ENCODE measurements at places on chromosomes 1 and 21. TPM values are rescaled to one million over a fixed set of nuclear protein-coding genes. Genes with fewer than 3 reads are reported as not detected.

DNA sequence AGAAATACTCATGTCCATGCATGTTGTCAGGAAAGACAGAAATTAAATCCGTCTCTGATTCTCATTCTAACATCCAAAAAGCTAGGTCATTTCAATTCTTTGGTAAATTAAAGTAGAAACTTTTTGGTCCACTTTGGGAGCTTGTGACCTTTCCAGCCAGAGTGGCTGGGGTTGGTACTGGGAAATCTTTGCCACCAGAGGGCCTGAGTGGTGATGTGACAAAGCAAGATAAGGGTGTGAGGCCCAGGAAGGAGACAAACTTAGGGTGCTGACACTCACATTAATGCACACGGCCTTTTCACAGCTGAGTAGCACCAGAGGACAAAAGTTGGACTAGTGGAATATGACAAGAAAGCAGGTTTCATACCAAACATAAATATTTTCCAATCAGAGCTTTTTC lies 144.3 kb downstream of the DNM3 start:
- no peaks in the 10 kb centered on the region for H3K4me1 ChIP-seq
- no peak overlapping the region for H3K27ac ChIP-seq
- H3K36me3 ChIP-seq, result no peaks in the 10 kb centered on the region
- no peaks in the 10 kb centered on the region for H3K27me3 ChIP-seq
- H3K4me3 ChIP-seq, result no peak overlapping the region

DNA sequence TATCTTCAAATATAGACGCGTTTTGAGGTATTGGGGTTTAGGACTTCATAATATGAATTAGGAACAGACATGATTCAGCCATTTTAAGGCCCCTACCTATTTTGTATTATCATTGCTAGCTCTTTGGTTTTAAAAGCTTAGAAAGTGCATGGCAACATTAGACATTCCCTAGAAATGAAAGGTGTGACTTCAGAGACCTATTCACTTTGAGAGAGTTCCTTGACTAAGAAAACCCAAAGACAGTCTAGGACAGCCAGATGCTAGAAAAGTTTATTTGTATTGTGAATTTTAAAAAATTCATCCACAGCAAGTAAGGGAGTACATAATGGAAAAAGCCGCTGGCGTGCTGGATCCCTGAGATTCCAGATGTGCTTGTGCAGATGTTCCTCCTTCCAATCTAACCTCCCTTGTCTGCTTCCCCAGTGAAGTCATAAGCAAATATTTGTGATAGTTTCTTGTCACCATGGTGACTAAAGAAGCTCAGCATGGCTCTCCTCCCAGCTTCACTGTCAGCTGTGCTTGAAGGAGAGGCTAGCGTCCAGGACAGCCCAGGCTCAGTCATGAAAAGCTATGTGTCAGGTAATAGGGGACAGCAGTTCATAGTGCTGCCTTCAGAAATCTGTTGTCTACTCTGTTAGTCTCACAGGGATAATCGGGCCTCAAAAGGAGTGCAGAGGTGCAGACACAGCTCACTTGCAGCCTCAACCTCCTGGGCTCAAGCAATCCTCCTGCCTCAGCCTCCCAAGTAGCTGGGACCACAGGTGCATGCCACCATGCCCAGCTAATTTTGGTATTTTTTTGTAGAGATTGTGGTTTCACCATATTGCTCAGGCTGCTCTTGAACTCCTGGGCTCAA lies 34.8 kb downstream of the KPNA6 start:
- H3K27me3 ChIP-seq, result no peaks in the 10 kb centered on the region
- H3K4me3 ChIP-seq, result no peak overlapping the region
- H3K4me1 ChIP-seq, result peaks cover 23% of the 10 kb centered on the region

DNA sequence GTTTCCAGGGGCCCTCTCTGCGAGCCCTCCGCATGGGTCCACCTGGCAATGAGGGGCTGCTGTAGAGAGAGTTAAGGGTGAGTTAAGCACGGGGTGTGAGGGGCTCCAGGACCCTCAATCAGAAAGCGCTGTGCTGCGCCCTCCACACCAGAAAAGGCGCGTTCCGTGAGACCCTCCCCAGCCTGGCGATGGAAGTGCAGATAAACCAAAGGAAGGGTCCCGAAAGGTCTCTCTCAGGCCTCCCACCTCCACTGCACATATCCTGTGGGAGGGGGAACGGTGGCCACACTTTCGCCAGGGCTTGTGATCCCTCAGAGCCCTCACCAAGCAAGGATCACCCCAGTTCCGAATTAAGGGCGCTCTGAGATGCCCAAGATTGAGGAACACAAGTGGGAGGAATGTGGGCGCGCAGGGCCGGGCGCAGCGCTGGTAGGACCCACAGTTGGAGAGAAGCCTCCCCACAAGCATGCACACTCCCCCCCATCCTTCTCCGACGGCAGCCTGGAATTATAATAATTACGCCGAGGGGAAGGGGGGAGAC lies 1.1 kb downstream of the WNT3A start:
- H3K27ac ChIP-seq, result no peak overlapping the region
- peaks cover 47% of the 10 kb centered on the region for H3K27me3 ChIP-seq
- no peak overlapping the region for H3K4me3 ChIP-seq
- DNase-seq, result no peak
- no peaks in the 10 kb centered on the region for H3K36me3 ChIP-seq

TRAPPC3 gene
- total RNA-seq, result 87.1 TPM

FGR gene
- 0.17 TPM for total RNA-seq

GRCh38 chr21:42156690-42157605 lies 62.0 kb upstream of the ABCG1 start:
- no peak overlapping the region for H3K4me3 ChIP-seq
- no peaks in the 10 kb centered on the region for H3K36me3 ChIP-seq
- H3K27ac ChIP-seq, result no peak overlapping the region
- H3K27me3 ChIP-seq, result peaks cover 12% of the 10 kb centered on the region
- no peak for DNase-seq
- H3K4me1 ChIP-seq, result no peaks in the 10 kb centered on the region

DNA sequence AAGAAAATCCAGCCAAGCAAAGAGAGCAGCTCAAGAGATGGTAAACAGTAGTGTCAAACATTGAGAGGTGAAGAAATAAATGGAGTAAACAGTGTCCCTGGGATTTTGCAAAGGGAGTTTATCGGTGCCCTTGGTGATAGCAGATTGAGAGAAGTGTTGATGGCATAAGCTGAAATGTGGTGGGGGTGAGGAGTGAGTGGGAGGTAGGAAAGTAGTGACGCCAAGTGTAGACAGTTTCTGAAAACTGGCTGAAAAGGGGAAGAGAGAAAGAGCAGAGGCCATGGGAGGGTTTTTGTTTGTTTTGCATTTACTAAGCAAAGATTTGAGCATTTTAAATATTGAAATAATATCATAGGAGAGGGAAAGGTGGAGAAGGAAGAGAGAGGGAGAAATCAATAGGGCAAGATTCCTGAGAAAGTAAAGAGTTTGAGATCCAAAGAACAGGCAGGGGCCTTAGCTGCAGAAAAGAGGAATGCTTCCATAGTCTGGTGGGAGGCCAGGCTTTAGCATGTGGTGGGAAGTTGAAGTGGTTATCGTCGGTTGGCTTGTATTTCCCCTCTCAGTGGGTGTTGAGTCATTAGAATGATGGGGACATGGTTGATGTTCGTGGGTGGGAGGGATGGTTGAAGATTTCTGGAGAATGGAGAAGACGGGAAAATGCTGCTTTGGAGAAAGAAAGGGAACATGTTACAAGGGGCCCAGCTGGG lies 26.8 kb upstream of the RASAL2 start:
- H3K4me3 ChIP-seq, result no peak overlapping the region
- no peaks in the 10 kb centered on the region for H3K36me3 ChIP-seq
- H3K27ac ChIP-seq, result no peak overlapping the region
- DNase-seq, result peak; percentile 43

- H3K36me3 ChIP-seq, result no peaks in the 10 kb centered on the region
- H3K27me3 ChIP-seq, result no peaks in the 10 kb centered on the region
- H3K4me3 ChIP-seq, result no peak overlapping the region
Observed at GRCh38 chr1:53089478-53090226, 27.6 kb downstream of the PODN start.

OR10J1 gene
- not detected for total RNA-seq

- H3K27me3 ChIP-seq, result no peaks in the 10 kb centered on the region
- H3K4me3 ChIP-seq, result no peak overlapping the region
- H3K27ac ChIP-seq, result no peak overlapping the region
- DNase-seq, result no peak
- H3K36me3 ChIP-seq, result no peaks in the 10 kb centered on the region
Observed at GRCh38 chr1:28447679-28448078, 58.2 kb upstream of the RCC1 start.

DNA sequence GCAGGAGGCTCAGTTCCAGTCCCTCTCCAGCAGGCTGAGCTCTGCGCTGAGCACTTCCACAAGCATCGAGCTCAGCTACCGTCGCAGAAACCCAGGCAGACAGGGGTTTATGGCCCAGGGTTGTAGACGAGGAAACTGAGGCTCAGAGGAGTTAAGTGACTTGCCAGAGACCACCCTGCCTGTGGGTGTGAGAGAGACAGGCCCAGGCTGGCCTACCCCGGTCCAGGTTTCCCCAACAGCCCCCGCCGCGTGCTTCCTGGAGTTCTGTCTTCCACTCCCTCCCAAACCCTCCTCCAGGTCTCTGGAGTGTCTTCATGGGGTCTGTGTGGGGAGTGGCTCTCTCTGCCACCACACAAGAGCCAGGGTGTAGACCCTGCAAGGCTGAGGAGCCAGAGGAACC lies 615.9 kb downstream of the PTPRU start:
- peaks cover 2% of the 10 kb centered on the region for H3K27me3 ChIP-seq
- no peak overlapping the region for H3K27ac ChIP-seq
- H3K4me1 ChIP-seq, result no peaks in the 10 kb centered on the region

HSF2BP gene
- 3.2 TPM for total RNA-seq

- H3K4me1 ChIP-seq, result no peaks in the 10 kb centered on the region
- no peaks in the 10 kb centered on the region for H3K36me3 ChIP-seq
- no peak overlapping the region for H3K4me3 ChIP-seq
Observed at GRCh38 chr21:17780539-17780938, 38.6 kb downstream of the C21orf91 start.

- H3K27ac ChIP-seq, result no peak overlapping the region
- DNase-seq, result no peak
- H3K27me3 ChIP-seq, result peaks cover 3% of the 10 kb centered on the region
- no peak overlapping the region for H3K4me3 ChIP-seq
Observed at GRCh38 chr21:42525029-42525581, 11.5 kb downstream of the SLC37A1 start.

NBPF6 gene
- total RNA-seq, result not detected

DNA sequence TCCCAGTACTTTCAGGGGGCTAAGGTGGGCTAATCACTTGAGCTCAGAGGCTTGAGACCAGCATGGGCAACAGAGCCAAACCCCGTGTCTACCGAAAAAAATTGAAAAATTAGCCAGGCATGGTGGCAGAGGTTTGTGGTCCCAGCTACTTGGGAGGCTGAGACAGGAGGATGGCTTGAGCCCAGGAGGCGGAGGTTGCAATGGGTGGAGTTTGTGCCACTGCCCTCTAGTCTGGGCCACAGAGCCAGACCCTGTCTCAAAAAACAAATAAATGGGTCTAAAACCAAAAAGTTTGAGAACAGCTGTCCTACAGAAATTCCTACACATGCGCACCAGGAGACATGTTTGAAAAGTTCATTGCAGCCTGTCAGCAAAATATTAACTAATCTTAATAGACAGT lies 5.5 kb downstream of the SCAF4 start:
- no peaks in the 10 kb centered on the region for H3K27me3 ChIP-seq
- no peak overlapping the region for H3K27ac ChIP-seq
- H3K36me3 ChIP-seq, result no peaks in the 10 kb centered on the region

GRCh38 chr1:210061992-210062391 lies 124.0 kb downstream of the SYT14 start:
- H3K4me1 ChIP-seq, result no peaks in the 10 kb centered on the region
- H3K27ac ChIP-seq, result no peak overlapping the region
- no peaks in the 10 kb centered on the region for H3K27me3 ChIP-seq
- no peaks in the 10 kb centered on the region for H3K36me3 ChIP-seq

RNF186 gene
- not detected for total RNA-seq

WASF2 gene
- 86.9 TPM for total RNA-seq

GRCh38 chr1:93967306-93967705 lies 58.1 kb upstream of the GCLM start:
- H3K4me1 ChIP-seq, result peaks cover 18% of the 10 kb centered on the region
- no peak overlapping the region for H3K27ac ChIP-seq
- H3K27me3 ChIP-seq, result no peaks in the 10 kb centered on the region
- peak; percentile 23 for DNase-seq

DNA sequence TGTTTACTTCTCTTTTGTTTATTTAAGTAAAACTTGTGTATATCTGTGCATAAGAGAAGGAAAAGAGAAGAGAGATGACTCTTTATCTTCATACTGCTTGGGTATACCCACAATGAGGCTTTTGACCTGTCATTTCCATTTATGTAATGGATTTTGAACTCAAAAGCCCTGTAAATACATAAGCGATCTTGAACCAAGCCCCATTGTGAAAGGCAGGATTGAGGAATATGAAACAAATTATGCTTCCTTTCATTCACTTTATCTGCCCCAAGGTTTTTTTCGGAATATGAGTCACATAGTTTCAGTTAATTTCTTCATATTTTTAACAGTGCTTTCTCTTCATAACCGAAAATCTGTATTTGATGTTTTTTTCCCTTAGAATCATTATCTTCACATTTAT lies 21.4 kb downstream of the CNST start:
- H3K4me1 ChIP-seq, result peaks cover 15% of the 10 kb centered on the region
- H3K4me3 ChIP-seq, result no peak overlapping the region
- peak; percentile 34 for DNase-seq
- peaks cover 5% of the 10 kb centered on the region for H3K36me3 ChIP-seq
- H3K27ac ChIP-seq, result peak overlapping the region; percentile 60
- no peaks in the 10 kb centered on the region for H3K27me3 ChIP-seq

CR1L gene
- total RNA-seq, result not detected

PI4KB gene
- 67.8 TPM for total RNA-seq

DNA sequence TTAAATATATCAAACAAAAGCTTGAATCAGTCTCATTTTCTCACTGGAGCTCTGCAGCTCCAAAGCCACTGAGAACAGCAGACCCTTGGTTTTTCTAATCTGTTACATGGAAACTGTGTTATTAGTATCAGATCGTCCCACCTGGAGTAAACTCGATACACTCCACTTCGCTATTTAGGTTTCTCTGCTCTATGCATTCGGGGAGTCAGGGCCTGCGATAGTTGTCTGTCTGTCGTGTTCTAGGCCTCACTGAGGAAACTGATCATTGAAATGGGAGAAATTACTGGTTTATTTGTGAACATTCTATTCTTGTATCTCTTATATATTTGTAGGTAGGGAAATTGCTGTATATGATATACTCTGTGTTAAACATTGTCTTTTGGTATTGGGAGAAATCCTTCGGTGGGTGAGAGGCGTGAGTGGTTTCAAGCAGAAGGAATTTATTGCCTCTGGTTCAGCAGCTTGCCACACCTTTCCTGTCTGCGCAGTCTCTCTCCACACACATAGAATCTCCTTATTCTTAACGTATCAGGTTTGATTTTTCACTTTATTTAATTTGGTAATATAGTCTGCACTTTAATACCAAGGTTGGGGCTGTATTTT lies 8.5 kb downstream of the PRDM2 start:
- H3K36me3 ChIP-seq, result no peaks in the 10 kb centered on the region
- H3K4me3 ChIP-seq, result no peak overlapping the region
- no peak for DNase-seq
- no peaks in the 10 kb centered on the region for H3K4me1 ChIP-seq

DNA sequence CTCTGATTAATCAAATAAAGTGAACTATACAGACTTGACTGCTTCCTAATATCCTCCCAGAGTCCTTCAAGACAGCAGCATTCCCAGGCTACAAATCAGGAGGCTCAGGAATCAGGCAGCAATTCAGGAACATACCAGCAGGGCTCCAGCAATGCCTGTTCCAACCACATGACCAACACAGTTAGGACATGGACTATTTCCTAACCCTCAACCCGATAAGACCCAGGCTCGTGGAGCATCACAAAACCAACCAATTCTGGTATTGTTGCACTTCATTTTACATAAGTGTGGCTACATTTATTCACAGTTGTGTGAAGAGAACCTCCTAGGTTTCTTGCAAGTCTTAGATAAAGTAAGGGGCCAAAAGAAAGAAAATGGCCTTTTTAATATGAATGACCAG lies 546.2 kb upstream of the ADGRL2 start:
- H3K36me3 ChIP-seq, result no peaks in the 10 kb centered on the region
- no peak overlapping the region for H3K4me3 ChIP-seq
- no peak for DNase-seq
- H3K27me3 ChIP-seq, result no peaks in the 10 kb centered on the region
- H3K27ac ChIP-seq, result no peak overlapping the region

Measured in astrocyte (in vitro differentiated cells and primary cell).